ENCODE measurements at places on chromosomes 1 and 21.

DNA sequence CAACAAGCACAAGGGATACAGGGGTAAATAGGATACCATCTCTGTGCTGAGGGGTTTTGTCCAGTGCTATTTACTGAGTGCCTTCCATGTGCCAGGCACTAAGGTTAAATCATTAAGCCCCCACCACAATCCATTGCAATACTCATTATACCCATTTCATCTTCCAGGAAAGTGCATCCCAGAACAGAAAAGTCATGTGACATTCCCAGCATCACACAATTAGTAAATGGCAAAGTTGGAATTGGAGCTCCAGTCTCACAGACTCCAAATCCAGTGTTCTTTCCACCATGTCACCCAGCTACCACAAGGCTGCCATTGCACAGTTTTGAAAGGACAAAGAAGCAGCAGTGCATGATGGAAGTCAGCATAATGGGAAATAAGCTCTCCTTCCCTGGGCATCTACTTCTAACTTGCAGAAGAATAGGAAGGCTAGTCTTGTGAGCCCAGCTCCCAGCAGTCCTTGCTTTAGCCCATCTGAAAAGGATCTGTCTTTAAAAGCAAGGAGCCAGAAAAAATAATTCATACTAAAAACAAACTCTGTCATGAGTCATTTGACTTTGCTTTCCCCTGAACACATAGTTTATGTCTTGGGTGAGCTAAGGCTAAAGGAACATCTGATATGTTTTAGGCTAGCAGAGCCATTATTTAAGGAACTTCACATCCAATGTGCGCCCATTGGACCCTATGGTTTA lies 111.4 kb upstream of the HOOK1 start:
- DNase-seq = no peak

DNA sequence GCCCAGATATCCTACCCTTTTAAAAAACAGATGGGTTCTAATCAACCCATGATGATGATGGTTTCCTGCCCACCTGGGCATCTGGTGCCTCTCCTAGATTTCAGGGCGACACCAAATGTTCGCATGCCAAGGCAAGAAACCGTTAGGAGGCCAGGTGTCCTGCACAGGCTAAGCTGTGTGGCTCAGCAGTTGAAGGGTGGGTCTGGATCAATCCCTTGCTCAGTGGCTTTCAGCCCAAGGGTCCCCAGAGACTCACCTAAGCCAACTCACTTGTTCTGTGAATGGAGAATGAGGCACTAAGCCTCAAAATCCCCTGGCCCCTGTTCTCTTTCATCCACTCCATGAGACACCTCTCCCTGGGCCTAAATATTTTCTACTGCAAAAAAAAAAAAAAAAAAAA lies 169.1 kb upstream of the EDN2 start:
- no peak for DNase-seq

GRCh38 chr1:55478742-55479141 lies 263.6 kb upstream of the USP24 start:
- no peak for DNase-seq

- no peak for DNase-seq
Measured at GRCh38 chr1:174289644-174290310, 130.5 kb downstream of the RABGAP1L start.

GRCh38 chr1:243312952-243313634 lies 57.3 kb downstream of the SDCCAG8 start:
- no peak for DNase-seq

Measured in epithelial cell of prostate (primary cell).